ENCODE measurements at places on chromosomes 2 and 18. TPM values are rescaled to one million over a fixed set of nuclear protein-coding genes. Genes with fewer than 3 reads are reported as not detected.

GRCh38 chr2:197851451-197851850 lies 47.1 kb downstream of the PLCL1 start:
- no peak for DNase-seq

- DNase-seq, result peak; percentile 34
Measured at GRCh38 chr18:13616525-13617035, 109.8 kb downstream of the FAM210A start.

DNA sequence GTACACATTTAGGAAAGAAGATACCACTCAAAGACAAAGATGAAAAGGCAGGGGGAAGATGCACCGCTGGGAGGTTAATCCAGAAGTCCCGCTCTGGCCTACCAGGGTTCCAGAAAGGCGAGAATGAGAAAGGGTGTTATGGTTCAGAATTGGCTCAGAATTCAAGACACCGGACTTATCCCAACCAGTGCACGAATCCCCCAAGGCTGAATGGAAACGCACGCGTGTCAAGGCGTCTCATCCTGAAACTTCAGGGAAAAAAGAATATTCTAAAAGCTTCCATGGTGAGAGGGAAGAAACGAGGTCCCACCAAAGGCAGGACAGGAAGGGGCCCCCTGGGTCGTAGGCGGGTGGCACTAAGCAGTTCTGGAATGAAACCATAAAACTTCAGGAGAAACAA lies 71.9 kb downstream of the SLC66A2 start:
- DNase-seq, result no peak

DNA sequence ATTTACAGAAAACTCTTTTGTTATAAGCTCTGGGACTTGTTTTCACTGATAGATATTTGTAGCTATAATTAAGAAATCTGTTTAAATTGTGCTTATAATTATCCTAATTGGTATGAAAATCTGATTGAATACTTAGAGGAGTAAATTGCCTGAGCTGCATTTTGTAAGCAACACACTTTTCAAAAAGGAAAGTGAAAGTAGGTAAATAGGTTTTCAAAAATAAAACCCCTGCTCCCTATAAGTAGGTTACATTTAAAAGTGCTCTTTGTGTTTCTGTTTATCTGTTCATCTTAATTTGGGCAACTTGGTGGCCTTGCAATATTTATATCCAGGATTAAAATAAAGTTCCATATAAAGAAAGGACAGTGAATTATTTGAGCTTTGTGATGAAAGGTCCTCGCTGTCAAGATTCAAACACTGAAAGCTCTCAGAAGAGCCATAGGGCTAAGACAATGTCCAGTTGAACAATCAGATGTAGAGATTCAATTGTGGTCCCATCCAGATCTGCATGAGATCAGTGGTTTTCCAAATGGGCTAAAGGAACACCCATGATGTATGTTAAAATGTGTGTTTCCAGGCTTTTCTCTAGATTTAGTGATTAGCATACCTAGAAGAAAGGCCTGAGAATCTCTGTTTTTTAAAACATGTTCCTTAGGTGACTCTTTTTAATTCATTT lies 371.6 kb downstream of the RPRM start:
- no peak for DNase-seq

The LIPG gene
- not detected for total RNA-seq

The DHRS9 gene
- not detected for total RNA-seq

The RUFY4 gene
- total RNA-seq, result not detected

The C2orf92 gene
- total RNA-seq, result 11.2 TPM

Data from OCI-LY7 (cell line).